ENCODE measurements at places on chromosomes 7 and 10.

DNA sequence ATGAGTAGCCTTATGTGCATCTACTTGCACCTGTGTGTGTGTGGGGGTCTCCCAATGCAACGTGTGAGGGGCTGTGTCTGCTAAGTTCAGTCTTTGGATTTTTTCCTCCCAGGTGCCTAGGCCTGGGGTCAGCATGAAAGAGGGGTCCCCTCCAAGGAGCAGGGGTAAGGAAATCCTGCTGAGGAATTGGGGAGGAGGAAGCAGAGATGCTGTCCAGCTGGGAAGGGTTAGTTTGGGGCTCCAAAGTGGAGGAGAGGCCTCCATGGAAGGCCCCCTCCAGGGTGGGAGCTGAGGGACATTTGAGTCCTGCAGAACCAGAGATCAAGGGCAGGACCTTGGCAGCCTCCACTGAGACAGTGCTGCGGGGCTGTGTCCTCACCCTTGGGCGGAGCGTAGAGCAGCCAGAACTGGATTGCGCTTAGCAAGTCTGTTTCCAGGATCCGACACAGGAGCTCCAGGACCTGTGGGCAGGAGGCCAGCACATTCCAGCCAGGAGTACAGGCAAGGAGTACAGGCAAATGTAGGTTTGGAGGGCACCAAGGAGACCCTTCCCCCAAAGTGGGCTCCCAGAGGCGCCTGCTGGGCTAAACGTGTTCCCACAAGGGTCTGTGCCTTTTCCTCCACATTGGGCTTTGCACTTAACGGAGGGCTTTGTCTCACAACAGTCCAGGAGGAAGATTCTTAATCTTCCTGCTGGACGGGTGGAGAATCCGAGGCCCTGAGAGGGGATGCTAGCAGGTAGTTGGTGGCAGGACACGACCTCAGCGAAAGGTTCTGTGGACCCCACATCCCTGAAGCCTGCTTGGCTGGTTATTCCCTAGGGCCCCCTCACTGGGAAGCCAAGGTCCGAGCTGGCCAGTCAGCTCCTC is 10.1 kb downstream of the TBATA start:
- DNase-seq, result no peak

- DNase-seq, result no peak
Observed at GRCh38 chr10:78660446-78661106, 408.2 kb upstream of the ZMIZ1 start.

DNA sequence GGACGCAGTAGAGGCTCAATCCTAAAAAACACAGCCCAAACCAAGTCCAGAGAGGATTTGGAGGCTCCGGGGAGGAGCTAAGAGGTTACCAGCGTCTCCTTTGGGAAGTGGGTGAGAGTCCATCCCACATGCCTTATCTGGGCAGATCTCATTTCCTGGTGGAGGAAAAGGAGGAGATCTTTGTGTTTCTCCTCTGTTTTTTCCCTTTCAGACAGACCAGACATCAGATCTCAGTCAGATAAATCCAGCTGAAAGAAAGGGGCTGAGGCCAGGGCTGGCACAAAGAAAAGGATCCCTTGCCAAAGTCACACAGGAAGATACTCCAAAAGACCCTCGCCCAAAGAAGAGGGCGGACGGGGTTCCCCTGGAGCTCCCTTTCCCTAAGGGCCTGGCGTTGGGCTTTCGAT is 58.3 kb upstream of the COMTD1 start:
- no peak for DNase-seq

- no peak for DNase-seq
Observed at GRCh38 chr10:87579563-87579962, 74.9 kb downstream of the MINPP1 start.

DNA sequence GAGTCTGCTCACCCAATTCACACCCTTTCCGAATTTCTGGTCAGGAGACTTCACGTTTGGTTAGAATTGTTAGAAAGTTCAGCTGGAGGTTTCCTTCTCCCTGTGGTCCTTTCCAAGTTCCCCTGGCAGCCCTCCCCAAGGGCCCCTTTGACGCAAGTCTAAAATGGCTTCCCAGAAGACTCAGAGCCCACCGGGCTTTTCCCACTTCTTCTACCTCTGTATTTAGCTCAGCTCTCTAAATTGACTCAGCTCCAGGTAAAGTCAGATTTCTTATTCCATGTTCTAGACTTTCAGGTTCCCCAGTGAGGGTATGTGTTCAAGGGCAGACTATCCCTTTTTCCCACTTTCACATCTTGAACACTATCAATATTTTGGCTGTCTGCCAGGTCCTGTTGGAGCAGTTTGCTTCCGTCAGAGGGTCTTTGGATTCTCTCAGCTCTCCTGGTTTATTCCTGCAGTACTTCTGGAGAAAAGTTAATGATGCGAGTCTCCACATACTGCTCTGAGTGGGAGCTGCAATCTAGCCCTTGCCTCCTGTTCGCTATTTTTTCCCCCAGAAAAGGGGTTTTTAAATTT is 53.1 kb upstream of the ZNF273 start:
- no peak for DNase-seq

DNA sequence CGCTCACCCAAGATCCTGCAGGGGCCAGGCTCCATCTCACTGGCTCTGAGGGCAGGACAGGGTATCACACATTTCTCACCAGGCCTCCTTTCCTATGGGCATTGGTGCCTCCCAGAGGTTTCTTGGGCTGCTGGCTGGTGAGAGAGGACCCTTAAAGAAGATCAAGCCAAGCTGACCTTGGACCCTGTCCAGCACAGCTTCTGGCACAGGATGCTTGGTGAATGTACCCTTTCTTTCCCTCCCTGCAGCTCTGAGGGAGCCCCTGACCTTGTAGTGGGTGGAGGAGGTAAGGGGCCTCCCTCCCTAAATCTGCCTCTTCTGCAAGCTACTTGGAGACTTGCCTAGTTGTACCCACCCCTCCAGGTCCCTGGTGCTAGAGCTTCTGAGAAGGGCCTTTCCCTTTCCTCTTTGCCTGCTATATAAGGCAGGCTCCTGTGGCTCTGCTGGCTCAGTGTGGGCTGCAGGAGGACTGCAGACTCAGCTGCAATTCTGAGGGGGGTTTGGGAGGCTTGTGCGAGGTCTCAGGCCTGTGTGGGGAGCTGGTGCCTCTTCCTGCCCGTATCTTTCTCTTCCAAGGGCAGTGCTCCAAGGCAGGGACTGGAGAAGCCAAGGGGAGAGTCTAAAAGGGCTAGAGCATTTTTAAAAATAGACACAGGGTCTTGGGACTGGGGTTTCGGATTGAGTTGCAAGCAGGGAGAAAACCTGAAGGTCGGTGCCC is 11.7 kb upstream of the TRIM8 start:
- DNase-seq, result no peak

DNA sequence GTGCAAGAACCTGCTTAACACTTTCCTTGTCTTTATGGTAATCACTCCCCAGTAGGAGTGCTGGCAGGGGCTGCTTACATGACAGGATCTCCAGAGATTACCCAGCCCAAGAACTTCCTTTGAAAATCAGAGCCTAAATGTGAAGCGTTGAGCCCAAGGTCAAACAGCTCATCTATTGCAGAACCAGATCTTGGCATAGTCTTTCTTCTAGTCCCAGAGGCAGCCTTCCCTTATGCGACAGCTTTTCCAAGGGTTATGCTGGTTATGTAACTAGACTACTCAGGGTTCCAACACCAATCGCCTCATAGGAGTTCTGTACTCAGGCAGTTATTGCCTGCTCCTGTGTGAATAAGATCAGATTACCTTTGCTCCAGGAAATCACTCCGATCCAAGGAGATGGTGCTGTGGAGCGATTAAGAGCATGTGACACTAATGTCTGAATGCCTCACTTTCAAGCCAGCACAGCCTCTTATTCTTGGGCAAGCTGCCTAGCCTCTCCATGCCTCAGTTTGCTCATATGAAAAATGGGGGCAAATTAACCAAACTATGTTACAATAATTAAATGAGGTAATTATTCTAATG is 8.4 kb upstream of the LGI1 start:
- DNase-seq, result no peak
